CD4-positive, alpha-beta T cell treated with Interleukin-10 for 1 hour (primary cell): ENCODE measurements at places on chromosomes 11 and 22.

GRCh38 chr11:74318241-74318932 lies 6.9 kb upstream of the P4HA3 start:
- no peak for DNase-seq

DNA sequence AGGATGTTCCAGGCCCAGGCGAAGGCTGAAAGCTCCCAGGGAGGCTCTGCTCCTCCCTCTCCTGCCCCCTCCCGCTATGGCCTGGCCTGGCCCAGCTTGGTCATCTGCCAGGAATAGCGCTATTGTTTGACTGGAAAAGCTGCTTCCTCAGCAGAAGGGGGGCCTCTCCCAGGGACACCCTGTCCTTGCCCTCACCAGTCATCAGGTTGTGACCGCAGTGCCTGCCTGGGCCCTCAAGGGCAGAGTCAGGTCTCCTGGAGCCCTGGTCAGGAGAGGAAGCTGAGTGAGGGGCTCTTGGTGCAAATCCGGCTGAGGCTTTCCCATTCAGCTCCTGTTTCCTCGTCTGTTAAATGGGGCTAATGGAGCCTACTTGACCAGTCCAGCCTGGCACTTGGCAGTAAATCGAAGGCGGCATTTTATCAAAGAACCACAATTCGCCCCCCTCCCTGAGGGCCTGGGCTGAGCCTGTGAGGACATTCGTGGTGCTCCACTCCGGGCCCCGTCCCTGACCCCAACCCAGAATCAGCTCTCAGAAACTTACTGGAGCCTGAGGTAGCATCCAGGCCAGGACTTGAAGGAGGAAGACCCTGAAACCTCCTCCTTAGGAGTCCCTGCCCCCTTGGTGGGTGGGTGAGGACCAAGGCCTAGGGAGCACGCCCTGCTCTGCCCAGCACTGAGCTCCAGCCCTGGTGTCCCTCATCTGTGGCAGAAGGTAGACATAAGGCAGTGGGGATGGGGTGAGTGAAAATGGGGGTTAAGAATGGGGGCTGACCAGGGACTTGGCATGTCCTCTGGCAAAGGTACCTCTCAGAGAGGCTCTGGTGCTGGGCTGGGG lies 2.0 kb upstream of the CASTOR1 start:
- DNase-seq, result no peak

GRCh38 chr11:12270215-12270797 lies 107.1 kb upstream of the PARVA start:
- DNase-seq, result no peak

DNA sequence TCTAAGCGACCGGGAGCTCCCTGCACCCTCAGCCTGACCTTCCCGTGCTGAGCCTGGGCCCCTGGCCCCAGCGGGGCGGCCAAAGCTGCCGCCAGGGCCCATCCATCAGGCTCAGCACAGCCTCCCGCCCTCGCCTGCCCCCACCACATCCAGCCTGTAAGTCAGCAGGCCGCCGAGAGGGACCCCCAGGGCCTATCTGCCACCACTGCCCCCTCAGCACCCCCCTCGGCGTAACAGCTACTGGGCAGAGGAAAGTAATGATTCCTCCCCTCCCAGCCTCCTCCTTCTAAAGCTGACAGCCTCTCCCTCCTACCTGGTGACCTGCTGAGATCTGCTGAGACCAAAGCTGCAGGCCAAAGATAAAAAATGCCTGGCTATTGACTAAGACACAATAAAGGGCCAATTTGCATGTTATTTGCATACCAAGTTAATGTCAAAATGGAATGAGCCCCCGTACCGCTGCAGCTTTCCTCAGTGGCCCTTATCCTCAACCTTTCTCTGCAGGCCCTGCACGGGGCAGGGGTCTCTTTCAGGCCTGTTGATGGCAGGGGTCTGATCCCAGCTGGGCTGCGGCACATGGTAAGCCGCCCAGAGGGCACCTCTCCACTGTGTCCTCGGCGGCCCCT lies 51.6 kb downstream of the RPUSD4 start:
- DNase-seq, result no peak

- no peak for DNase-seq
These were observed 21.2 kb downstream of the PLAAT3 start for GRCh38 chr11:63592975-63593395.

DNA sequence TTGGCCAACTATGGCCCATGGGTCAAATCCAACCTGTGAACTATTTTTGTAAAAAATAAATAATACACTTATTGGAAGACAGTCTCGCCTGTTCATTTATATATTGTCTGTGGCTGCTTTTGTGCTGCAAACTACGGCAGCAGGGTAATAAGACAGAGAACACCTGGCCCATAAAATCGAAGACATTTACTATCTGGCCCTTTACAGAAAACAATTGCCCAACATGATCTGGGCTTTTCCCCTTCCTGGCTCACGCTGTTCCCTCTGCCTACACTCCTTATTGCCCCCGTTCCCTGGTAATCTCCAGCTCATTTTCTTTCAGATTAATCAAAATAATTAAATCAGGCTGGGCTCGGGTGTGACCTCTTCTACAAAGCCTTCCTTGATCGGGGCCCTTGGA lies 5.6 kb downstream of the PLAAT2 start:
- DNase-seq, result no peak
